Activated naive CD4-positive, alpha-beta T cell treated with anti-CD3 and anti-CD28 coated beads, Interleukin-2, amount 10 ng/mL, durations not matched to agents 7 days and 5 days (primary cell): ENCODE measurements at places on chromosomes 5 and 9.

GRCh38 chr5:28310696-28311095 is 1272.3 kb upstream of the CDH9 start:
- no peak for DNase-seq

- DNase-seq, result no peak
These were observed 253.0 kb downstream of the CDH10 start for GRCh38 chr5:24391816-24392215.

DNA sequence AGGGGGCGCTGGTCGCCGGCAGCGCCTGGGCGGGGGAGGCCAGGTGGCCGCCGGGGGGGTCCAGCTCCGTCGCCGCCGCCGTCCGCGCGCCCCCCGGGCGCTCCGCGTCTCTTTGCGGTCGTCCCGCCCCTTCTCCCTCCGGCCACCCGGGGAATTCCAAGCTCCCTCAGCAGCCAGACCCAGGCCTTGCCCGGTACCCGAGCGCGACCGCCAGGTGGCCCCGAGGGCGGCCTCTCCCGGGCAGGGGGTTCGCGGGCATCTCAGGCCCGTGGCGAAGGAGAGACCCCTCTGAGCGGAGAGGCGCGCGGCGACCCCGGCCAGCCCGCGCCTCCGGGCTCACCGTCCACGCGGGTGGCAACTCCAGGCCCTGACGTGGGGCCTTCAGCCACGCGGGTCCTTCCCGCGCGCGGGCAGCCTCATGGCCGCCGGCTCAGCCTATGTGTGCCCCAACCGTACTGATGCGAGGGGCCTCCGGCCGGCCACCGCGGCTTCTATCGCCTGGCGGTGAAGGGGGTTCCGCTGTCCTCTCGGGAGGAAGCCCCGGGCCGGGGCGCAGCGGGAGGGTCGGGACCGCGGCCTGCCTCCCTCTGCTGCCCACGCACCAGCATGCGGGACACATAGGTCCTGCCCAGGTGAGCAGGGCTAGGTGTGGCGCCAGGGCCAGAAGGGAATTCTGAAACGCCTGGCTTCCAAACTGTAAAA is 529 bp upstream of the NRARP start:
- DNase-seq, result no peak

- no peak for DNase-seq
These were observed 5.3 kb downstream of the SLC1A3 start for GRCh38 chr5:36611520-36612274.

DNA sequence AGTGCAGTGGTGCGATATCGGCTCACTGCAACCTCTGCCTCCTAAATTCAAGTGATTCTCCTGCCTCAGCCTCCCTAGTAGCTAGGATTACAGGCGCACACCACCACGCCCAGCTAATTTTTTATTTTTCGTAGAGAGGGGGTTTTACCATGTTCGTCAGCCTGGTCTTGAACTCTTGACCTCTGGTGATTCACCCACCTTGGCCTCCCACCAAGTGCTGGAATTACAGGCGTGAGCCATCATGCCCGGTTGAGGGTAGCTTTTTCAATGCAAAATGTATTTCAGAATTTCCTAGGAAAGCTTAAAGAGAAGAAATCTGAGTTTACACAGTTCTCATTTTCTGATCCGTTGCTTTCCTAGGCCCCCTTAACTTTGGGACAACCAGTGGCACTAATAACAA is 15.7 kb downstream of the BDP1 start:
- DNase-seq, result no peak

DNA sequence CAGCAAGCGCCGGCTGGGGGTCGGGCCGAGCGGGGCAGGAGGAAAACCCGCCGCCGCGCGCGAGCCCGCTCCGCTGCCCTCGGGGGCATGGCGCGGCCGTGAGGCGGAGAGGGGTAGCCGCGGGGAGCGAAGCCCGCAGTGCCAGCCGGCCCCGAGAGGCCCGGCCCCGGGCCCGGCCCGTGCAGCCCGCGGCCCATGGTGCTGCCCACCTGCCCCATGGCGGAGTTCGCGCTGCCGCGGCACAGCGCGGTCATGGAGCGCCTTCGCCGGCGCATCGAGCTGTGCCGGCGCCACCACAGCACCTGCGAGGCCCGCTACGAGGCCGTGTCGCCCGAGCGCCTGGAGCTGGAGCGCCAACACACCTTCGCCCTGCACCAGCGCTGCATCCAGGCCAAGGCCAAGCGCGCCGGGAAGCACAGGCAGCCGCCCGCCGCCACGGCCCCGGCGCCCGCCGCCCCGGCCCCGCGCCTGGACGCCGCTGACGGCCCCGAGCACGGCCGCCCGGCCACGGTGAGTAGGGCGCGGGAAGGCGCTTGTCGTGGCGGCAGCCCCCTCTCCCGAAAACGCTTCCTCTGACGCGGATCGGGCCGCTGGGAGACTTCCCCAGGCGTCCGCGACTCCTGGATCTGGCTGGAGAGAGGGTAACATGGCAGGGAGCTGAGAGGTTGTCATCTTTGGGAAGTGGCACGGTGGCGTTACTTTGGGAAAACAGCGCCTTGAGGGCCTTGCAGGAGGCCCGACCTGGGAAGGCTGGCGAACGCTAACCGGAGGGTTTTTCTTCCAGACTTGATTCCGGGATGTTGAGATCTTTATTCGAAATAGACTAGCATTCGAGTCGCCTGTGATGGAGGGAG is 523 bp downstream of the MAML1 start:
- DNase-seq, result peak; percentile 62

DNA sequence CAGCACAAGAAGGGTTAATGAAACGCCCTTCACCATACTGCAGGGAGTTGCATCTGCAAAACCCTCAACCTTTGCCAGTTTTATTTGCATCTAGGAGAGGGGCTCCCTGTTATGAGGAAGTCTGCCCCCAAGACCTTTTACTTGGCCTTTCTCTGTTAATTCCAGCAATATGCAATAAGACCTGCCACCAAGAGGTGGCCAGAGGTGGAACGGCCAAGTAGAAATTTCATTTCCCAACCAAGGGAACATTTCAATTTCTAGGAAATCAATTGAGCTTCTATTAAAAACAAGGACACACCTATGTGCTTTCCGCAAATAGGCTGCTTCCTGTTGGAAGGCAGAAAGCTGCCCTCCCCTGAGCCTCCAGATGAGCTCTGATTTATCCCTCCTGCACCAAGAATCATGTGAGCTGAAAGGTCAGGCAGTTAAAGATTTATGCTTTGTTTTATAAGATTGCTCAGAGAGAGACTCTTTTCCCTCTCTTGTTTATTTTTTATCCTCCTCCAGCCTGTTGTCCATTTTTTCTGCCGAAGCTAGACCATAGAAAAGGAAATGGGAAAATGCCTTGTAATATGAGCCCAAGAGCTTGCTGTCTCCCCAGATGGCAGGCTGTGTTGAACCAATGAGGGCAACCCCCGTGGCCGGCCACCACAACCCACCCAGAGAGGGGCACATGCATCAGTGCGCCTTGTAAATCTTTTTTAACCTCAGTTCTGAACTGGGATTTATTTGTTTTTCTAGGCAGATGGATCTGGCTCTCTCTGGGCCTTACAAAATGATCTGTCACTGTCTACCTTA is 572.8 kb downstream of the TLE1 start:
- DNase-seq, result no peak

DNA sequence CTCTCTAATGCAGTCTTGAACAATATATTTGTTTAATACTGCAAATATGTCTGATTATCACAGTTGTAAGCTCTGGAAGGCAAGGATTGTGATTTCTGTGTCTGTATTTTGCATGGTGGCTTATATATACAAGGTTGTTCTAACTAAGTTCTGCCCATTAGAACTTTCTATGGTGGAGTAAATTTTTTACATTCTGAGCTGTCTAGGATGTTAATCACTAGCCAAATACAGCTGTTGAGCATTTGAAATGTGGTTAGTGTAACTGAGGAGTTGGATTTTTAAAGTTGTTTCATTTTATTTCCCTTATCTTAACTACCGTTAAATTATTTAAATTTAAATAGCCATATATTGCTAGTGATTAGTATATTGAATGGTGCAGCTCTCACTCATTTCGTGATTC is 64.3 kb upstream of the DMRTA1 start:
- DNase-seq, result no peak

GRCh38 chr5:80777347-80778287 is 122.8 kb upstream of the DHFR start:
- DNase-seq, result no peak

GRCh38 chr5:38433160-38433861 is 123.1 kb downstream of the LIFR start:
- DNase-seq, result no peak

GRCh38 chr5:159503236-159503635 is 172.9 kb upstream of the IL12B start:
- DNase-seq, result no peak

- no peak for DNase-seq
These were observed 167.7 kb downstream of the MACROH2A1 start for GRCh38 chr5:135231289-135231688.
